ENCODE measurements at places on chromosomes 2 and 18.

DNA sequence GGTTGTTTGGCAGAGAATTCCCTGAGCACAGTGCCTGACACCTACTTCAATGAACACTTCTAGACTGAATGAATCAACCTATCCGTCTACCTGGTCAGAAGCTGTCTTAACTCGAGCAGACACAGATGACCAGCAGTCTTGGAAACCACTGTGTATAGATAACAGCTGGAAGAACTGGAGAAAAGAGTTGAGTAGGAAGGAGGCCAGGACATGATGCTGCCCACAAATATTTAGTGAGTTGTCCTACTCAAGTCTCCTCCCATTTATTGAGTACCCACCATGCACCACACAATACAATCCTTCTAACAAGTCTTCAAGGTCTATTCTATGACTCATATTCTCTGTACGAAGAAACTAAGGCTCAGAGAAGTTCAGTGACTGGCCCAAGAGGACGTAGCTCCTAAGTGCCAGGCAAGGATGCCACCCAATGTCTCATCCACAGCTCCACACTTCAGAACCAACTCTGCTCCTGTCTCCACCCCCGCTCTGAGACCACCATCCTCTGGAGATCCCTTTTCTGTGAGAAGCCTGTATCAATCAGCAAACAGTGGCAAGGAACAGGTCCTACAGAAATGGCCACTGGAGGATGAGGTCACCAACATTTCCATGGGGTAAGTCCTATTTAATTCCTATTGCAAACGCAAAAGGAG, 62.2 kb downstream of the GALNT14 start:
- DNase-seq, result no peak

DNA sequence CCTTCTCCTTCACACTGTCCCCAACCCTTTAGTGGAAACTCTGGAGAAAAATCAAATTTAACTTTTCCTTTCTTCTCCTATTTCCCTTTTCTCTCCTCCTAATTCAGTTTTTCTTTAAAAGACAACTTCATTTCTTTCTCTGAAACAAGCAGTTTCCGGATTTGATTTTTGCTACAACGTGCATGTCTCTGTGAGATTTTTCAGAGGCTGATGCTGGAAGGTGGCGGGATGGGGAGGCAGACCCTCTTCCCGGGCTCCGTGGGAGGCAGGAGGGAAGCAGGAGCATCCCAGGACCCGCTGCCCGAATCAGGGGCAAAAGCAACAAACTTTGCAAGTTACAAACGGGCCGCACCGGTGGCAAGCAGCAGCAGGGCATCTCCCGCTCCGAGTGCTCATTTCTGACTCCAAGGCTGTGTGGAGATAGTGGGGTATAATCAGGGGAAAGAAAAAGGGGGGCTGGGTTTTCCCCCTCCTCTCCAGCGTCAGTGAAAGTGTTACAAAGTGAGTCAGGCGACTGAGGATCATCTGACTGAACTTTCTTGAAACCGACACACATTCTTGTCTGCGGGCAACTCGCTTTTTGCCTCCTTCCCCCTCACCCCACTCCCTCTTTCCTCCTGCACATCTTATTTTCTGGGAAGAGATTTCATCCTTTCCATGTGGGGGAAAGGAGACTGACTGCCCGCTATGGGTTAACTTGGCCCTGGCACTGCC, 6.4 kb downstream of the ZEB2 start:
- no peak for DNase-seq

GRCh38 chr18:8367217-8367988, 241.8 kb upstream of the RAB12 start:
- DNase-seq, result no peak

- DNase-seq, result no peak
Observed at GRCh38 chr2:144132357-144132756, 387.6 kb downstream of the ZEB2 start.

DNA sequence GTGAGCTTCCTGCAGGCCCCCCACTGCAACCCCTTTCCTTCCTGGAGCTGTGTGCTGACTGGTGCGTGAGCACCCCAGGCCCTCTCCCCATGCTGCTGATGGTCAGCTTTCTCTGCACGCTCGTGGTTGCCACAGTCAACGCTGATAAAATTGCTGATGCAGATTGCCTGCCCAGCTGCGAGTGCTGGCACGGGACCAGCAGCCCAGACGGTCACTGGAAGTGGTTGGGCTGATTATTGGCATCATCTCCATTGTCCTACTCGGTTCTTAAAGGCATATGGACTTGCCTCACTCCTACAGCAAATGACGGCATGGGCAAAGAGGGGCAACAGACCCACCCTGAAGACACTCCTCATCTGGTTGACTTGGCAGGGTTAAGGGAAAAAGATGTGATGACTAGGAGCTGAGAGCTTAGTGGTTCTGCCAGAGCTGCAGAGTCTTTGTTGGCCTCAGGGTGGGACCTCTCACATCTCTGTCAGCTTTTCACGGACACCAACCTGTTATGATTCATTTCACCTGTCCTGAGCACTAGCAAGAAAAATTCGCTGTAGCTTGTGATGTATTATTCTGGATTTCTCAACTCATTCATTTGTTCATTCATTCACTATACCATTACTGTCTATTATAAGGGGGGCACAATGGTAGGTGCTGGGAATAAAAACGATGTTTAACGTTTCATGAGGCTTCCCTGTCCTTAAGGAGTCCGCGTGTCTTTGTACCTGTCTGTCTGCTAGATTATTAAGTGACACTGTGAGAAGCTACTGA, 38.4 kb downstream of the PAX8 start:
- DNase-seq, result no peak

DNA sequence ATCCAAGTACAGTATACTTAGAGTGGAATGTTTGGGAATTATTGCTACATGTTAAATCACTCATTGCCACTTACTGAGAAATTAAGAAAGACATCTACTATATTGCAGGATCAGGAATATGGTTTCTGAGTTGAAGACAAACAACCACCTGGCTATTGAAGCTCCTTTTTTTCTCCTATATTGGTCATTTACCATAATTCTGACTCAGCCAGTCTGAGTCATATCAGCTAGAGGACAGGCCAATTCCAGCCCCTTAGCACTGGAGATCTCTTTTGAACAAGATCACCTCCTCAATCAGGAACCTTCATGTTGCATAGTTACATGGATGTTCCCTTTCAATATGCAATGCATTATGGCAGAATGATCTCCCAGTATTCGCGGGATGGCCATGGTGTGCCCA, 42.7 kb upstream of the CDH19 start:
- DNase-seq, result no peak

- DNase-seq, result no peak
Observed at GRCh38 chr2:233858331-233858730, 4.0 kb upstream of the HJURP start.

DNA sequence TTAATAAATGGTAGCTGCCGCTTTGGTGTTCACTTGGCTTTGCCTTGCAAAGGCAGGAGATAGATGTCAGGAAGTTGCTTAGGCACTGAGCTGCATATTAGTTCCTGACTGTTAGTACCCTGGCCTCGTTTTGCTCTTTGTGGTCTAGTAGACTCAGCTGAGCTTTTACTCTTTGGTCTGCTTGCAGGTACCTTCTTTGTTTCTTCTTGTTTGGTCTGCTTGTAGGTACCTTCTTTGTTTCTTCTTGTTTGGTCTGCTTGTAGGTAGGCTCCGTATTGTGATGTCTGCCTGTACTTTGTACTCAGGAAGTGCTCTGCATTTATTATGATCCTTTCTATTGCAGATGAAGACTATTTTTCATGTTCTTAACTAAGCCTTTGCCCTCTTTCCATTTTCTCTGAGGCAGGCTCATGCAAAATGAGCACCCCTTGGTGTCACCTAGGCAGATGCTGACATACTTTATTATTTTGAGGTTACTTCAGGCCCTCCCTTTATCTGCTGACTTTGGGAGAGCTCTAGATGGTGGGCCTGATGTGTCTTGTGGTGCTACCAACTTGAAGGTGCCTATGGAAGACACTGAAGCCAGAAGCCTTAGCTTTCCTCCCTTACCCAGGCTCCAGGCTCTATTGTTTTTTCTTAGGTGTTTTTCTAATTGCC, 6.0 kb downstream of the RPIA start:
- no peak for DNase-seq

GRCh38 chr18:49596687-49597086, 34.8 kb downstream of the LIPG start:
- no peak for DNase-seq

DNA sequence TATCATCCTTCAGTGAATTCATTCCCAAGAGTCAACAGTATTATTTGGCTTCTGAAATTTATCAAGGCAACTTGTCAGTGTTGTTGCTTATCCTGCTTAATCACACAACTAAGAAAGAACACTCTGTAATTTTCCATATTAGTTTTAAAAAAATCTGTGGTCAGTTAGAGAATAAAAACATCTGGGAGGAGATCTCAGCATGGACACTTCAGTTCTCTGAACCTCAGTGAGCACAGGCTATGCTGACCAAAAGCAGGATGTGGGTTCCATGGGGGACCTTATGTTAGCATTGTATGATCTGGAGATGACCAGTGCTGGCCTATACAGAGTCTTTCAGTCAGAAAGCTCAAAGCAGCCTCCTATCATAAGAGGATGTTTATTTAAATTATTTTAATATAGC, 79.1 kb upstream of the KLHL14 start:
- no peak for DNase-seq

GRCh38 chr18:2494921-2495320, 76.4 kb downstream of the METTL4 start:
- no peak for DNase-seq

DNA sequence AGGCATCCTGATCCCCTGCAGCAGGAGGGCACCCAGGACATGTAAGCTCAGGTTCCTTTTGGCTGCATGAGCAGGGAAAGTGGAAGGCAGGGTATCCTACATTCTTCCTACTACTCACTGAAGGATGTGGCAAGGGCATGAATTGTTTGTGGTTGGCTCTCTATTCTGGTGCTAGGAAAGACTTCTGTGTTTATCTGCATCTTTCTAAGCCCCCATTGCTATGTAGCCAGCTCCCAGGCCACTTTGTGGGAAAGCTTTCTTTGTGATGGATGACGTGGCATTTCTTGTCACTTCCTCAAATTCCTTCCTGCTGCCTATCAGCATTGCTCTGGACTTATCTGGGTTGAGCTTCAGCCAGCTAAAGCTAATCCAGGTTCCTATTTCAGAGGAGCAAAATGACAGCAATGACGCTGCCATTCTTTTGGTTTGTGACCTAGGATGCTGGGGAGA, 46.2 kb downstream of the MEIS1 start:
- DNase-seq, result no peak

DNA sequence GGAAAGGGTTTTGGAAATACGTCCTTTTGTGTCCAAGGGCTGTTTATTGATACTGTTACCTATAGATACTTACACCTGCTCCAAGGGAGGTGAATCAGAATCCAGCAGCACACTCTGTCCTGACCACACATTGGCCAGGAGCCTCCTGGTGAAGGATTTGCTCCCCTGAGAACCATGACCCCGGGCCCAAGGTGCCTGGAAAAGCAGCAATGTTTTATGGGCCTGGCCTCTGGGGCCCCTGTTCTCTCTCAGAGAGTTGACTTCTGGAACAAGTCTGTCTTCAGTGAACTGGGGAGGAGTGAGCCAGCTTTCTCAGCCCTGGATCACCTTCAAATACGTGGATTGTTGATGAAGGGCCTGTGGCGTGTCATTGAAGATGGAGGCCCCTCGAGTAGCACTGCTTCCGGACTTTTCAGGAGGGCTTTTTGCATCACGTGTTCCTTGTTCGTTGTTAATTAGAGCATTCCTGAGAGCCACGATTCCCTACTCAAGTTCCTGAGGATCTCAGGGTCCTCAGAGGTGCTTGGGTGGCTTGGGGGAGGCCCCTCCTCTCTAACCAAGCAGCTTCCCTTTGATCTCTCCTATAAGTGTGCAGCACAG, 78.5 kb upstream of the RPL31 start:
- no peak for DNase-seq

DNA sequence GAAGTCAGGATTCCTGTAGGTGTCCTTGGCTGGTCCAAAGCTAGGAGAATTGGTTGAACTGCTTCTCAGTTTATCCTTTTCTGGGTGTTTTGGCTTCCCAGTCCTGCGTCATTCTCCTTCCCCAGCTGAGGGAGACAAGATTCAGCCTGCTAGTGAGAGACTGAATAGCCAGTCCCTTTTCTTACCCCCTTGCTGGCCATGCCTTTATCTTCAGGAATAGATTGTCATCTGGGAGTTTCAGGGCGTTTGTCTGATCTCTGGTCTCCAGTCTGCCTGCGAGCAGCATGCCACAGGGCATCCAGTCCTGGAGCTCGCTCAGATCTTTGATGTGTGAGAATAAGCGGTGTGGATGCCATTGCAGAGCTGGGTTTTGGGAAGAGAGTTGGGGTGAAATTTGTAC, 5.8 kb downstream of the MYO1B start:
- DNase-seq, result no peak

DNA sequence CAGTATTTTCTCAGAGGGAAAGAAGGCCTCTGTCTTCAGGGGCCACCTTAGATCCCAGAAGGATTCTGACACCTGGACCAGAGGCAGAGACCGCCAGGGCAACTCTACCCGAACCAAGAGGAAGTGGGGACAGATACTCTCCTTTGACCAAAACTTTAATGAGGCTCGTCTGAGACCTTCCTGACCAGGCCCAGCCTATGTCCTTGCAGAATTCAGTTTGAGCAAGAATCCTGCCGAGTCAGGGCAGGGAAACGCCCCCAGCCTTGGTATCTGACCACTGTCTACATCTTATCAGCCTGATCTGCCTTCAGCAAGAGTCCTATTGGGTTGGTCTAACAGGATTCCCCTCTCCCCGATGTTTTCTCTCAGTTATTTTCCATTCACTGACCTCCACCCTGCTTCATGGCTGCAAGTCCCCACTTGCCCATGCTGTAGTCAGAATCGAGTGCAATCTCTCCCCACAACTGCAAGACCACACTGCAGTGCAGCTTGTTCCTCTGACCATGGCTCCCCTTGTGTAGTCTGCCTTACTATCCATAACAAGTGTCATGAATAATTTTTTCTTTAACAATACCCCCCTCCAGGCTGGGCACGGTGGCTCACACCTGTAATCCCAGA, 95.0 kb downstream of the MSH2 start:
- no peak for DNase-seq

GRCh38 chr2:88693911-88694414, 2.5 kb downstream of the RPIA start:
- DNase-seq, result no peak

DNA sequence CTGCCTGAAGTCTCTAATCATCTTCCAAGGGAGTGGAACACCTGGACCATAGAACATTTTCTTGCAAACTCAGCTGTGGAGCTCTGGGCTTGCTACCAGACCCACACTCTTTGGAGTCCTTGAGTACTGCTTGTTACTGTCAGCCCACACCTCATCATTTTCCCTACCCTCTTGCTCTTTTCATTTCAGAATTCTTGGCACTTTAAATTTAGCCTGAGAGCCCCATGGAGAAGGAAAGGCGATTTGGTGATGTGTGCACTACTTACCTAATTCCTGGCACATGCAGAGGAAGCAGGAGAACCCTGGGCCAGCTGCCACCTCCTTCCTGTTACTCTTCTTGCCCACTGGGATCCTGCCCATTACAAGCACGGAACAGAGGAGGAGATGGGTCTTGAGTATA, 31.7 kb downstream of the TMEM178A start:
- DNase-seq, result no peak

GRCh38 chr2:150695451-150696135, 208.1 kb upstream of the RND3 start:
- no peak for DNase-seq

All from stimulated activated CD8-positive, alpha-beta memory T cell treated with anti-CD3 and anti-CD28 coated beads, Interleukin-4, amount 100 ng/mL, for 1 hour (primary cell).